ENCODE measurements at places on chromosomes 1 and 21. TPM values are rescaled to one million over a fixed set of nuclear protein-coding genes. Genes with fewer than 3 reads are reported as not detected.

The IVL gene
- total RNA-seq, result not detected

The FCRL6 gene
- total RNA-seq, result not detected

The PROK1 gene
- total RNA-seq, result not detected

The ETNK2 gene
- 18.6 TPM for total RNA-seq

The CRYBG2 gene
- total RNA-seq, result 11.8 TPM

The CACHD1 gene
- total RNA-seq, result 94.2 TPM

The CELA3A gene
- not detected for total RNA-seq

All from H9 (cell line).